Psoas muscle (tissue), 8 donors: ENCODE measurements at places on chromosomes 6 and 20.

DNA sequence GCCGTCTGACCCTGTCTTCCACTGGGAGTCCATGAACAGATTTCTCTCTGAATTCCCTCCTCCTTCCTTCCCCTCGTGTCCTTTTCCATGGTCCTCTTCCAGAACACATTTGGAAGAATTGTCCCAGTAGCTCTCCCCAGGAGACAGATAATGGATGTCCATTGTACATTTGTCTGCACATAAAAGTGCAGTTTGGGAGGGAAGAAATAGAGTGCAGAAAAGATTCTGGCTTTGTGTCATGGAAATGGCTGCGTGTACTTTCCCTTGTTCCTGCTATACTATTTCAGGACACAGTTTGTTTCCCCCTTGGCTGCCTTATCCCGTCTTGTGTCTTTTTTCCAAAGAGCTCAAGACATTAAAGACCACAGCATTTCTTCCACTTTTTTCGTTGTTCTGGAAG is 127.6 kb downstream of the SYNDIG1 start:
- no peak for DNase-seq

GRCh38 chr6:135506270-135506997 is 8.9 kb upstream of the AHI1 start:
- DNase-seq = no peak

- DNase-seq = no peak
Observed at GRCh38 chr20:64056889-64057627, 5.9 kb upstream of the TCEA2 start.

DNA sequence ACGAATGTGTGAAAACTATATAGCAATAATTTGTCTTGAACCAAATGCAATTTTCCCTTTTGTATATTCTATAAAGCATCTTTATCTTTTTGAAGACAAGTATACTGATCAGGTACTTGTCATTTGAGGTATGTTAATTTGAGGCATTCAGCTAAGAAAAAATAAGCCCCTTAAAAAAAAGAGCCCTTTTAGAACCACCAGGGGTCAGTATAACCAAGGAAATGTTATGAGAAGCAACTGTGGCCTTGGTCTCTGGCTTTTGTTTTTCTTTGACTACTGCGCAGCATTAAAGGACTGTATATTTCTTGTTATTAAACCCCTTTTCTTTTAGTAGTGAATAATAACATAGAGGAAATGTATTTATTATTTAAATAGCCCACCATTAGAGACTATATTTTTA is 43.1 kb downstream of the CD109 start:
- no peak for DNase-seq

DNA sequence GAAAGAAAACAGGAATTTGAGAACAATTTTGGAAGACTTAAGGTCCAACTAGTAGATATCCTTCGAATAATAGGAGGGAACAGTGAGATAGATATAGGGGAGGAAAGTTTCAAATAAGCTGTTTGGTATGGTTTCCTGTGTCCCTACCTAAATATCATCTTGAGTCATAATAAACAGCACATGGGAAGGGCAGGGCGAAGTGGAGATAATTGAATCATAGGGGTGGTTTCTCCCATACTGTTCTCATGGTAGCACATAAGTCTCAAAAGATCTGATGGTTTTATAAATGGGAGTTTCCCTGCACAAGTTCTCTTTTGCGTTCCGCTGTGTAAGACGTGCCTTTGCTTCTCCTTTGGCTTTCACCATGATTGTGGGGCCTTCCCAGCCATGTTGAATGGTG is 39.5 kb upstream of the ENPP5 start:
- no peak for DNase-seq
